SK-N-SH treated with all-trans-retinoic acid at 6 μM for 48 hours (cell line): ENCODE measurements at places on chromosomes 4 and X.

- no peak for ATAC-seq
Measured at GRCh38 chr4:153781717-153782416, 7.0 kb downstream of the SFRP2 start.

DNA sequence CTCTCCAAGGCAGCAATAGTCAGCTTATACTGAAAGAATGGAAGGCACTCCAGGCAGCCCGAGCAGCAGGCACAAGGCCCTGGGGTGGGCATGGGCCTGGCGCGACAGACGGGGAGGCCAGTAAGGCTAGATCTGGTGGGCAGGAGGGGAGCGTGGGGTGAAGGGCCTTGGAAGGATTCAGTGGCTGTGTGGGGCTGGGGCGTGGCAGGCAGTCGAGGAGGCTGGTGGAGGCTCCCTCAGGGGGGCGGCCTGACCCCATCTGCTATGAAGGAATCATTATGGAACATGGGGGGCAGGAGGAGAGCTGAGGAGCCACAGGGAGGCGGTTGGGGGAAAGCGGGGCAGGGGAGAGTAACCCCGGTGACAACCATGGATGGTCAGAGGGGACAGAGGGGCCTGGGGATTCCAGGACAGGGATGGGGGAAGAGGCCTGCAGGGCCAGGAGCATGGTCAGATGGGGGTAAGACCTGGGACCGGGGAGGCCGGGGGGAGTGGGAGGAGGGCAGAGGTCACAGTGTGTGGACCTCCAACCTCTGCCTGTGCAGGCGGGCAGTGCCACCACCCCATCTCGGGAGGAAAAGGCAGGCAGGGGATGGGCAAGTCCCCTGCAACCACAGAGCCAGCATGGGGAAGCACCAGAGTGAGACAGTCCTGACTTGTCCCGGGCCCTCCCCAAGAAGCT, 70.3 kb downstream of the ACOX3 start:
- no peak for ATAC-seq

DNA sequence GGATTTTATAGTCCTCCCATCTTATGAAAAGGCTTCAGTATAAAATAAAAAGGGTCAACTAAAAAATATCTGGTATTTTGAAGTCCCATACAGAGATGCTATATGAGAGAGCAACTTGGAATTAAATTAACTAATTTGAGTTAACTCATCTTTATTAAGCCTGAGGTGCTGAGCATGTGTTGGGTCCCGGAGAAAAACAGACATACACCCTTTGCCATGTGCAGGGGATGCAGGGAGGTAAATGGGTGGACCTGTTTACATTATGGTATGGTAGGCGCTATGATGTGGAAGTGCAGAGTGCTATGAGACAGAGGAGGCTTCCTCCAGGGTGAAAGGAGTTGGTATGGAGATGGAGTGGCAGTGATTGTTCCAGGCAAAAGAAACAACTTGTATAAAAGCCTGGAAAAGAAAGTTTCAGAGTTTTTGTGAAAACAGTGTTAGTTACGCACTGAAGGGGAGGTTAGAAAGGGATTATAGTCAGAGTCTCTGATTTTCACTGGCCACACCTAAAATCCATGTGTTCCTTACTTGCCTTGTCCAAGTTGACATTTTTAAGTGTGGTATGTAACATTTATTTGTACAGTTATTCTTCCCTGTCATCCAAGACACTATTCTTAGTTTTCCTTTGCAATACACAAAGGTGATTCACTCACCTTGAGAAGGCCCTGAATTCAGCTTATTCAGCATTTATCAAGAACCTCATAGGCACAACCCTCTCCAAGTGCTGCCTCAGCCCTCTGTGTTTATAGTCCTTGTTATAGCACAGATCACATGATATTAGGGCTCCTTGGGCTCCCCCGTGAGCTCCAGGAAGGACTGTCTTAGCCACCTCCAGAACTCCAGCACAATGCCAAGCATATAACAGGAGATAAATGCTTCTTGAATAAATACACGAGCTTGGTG, 152.0 kb downstream of the RASL11B start:
- no peak for ATAC-seq

GRCh38 chr4:52932591-52933470, 70.7 kb downstream of the RASL11B start:
- no peak for ATAC-seq

DNA sequence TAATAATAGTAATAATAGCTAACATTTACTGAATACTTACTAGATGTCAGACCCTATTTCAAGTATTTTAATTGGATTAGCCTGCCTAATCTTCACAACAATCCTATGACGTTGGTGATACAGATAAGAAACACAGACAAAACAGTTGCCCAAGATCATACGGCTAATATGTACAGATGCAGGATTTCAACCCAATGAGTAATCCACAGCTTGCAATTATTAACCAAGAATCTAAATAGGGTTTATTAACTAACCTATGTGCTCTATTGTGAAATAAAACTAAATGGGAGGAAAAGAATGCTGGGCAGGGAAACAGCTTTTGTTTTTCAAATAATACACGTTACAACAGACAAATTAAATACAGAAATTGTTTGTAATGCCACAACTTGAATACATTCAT, 23.4 kb downstream of the FBXO8 start:
- peak; percentile 38 for ATAC-seq

- peak; percentile 65; the same call in 2 of the 3 replicates for ATAC-seq
Measured at GRCh38 chr4:123121241-123121907, 199.0 kb upstream of the NUDT6 start.

DNA sequence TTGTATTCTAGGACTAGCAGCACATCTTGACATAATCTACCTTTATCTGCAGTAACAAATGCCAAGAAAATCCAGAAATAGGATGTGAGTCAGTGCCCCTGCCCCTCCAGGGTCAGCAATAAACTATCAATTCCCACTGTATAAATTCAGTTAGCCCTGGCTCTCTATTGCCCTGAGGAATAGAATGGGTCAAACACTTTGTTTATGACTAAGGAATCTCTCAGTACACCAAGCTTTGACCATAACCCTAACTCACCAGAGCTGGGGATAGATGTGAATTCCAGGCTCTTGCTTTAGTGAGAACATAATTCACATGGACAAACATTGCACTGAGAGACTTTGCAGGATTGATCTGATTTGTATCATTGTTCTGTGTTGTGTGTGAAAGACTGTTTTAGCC, 82.3 kb downstream of the CXXC4 start:
- no peak for ATAC-seq

- peak; percentile 71 for ATAC-seq
Measured at GRCh38 chr4:174669270-174669669, 147.0 kb upstream of the HPGD start.

DNA sequence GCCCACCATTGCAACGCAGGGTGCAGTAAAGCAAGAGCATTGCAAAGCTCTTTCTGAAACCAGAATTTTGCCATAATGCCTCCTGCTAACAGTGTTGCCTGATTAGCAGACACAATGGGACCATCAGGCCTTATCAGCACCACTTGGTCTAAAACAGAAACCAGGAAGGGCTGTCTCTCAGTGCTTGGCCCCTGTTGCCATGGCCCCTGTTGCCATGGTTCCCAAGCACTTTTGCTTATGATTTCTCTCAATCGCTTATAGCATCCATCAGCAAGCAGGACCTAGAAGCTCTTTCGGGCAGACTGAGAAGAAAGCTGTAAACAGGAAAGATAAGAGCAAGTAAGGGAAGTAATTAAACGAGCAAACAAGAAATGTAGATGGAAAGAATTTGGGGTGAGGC, 36.8 kb downstream of the RTL5 start:
- ATAC-seq: peak; percentile 55; the same call in 1 of the 3 replicates

GRCh38 chr4:76434901-76435527, at the start of gene SHROOM3:
SHROOM3 (plus strand) TSS chr4:76435229; CDS start chr4:76436053, 824 bp downstream.
- no peak for ATAC-seq

- peak; percentile 23 for ATAC-seq
Measured at GRCh38 chrX:40933132-40933705, 152.0 kb upstream of the USP9X start.

- no peak for ATAC-seq
Measured at GRCh38 chr4:181939199-181939945, 303.8 kb upstream of the TENM3 start.

- ATAC-seq: no peak
Measured at GRCh38 chr4:98098764-98099163, 44.5 kb downstream of the STPG2 start.

GRCh38 chrX:134526399-134526798, 66.4 kb downstream of the HPRT1 start:
- peak; percentile 58 for ATAC-seq

DNA sequence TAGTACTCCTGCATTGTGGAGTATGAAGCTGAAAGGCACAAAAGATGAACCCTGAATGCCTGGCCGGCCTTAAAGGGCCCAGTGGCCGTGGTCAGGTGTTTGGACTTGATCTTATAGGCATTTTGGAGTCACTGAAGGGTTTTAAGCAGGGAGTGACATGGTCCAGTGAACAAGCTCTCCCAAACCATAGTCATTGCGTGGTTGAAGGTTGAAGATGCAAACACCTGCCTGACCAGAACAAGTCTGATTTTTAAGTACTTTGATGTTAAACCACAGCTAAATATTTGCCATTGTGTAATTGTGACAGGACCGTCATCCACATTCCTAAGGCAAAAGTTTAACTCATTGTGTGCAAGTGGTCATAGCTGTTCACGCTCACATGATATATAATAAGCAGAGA, 3.3 kb downstream of the STK32B start:
- no peak for ATAC-seq

DNA sequence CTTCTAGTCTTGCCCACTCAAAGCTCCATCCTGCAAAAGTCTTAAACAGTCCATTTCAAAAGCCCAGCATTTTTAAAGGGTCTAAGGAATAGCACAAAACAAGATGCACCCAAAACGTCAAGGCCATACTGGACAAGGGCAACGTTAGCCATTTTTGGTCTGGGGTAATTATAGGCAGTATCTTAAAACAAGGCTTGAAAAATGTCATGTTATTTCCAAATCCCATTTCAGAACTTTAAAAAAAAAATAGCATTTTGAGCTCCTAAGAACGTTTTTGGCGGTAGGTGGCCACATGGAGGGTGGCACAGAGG, 584 bp upstream of the TMEM165 start:
- no peak for ATAC-seq

DNA sequence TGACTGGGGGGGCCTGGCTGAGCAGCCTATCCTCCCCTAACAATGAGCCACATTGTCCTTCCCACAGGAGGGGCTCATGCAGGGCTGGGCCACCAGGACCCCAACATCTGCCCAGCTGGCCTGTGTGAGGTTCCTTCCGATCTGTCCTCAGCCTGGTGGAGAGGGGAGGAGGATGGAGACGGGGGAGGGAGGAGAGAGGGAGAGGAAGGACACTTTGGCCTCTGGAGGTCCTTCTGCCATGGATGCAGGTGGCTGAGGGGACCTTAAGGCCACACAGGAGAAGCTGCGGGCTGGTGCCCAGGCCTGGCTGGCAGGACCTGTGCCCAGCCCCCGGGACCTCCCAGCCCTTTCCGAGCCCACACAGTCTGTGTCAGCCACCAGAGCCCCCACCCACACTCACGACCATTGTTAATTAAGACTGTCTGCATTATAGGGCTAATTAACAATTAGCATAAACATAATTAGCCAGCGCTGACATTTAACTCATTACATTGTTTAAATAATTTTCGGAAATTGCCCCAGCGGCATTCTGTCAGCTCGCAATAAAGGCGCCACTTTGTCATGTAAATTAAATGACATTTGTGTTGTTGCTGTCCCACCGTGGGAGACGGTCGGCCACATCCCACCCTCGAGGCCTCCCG, 53.0 kb upstream of the NKX1-1 start:
- ATAC-seq: no peak

GRCh38 chr4:18722748-18723191, 701.2 kb upstream of the LCORL start:
- ATAC-seq: no peak

DNA sequence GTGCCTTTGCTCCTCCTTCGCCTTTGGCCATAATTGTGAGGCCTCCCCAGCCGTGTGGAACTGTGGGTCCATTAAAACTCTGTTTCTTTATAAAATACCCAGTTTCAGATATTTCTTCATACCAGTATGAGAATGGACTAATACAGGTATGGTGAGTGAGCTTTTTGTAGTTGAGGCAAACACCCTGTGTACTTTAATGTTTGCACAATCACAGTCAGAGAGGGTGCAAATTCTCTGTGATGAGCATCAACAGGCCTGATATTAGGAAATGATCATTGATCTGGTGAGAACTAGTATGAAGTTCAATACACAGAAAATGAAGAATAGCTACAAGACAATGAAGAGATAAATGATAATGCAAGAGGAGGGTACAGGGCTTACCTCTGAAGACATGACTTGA, 744.6 kb downstream of the RPA4 start:
- ATAC-seq: no peak

DNA sequence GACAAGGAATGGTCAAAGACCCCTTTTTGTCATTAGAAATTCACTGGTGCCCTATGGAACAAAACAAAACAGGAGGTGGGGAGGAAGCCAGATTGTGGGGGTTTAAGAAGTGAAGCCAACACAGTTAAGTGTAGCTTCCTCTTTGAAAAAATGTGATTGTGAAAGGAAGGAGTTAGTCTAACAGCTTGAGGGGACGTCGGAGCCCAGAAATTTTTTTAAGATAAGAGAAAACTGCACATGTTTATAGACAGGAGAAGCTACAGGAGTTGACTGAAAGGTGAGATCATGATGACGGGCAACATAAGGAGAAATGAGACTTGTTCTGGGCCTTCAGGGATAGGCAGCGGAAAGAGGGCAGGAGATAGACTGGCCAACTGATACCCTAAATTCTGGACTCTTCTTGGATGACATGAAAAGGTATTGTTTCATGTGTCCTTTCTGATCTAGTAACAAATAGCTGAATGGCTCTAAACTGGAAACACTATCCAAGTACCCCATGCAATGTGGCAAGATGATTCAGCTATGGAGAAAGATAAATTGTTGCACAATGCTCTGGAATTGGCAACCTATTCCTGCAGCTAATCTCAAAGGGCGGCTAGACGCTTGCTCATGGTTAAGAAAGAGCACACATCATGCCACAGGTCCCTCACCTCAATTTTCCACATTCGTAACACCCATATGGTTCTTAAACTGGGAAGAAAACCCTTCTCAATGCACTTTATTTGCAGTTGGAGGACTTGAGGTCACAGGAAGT, 3.7 kb upstream of the HDAC8 start:
- ATAC-seq: no peak

GRCh38 chr4:6705646-6706045, 4.0 kb downstream of the MRFAP1L1 start:
- ATAC-seq: no peak

DNA sequence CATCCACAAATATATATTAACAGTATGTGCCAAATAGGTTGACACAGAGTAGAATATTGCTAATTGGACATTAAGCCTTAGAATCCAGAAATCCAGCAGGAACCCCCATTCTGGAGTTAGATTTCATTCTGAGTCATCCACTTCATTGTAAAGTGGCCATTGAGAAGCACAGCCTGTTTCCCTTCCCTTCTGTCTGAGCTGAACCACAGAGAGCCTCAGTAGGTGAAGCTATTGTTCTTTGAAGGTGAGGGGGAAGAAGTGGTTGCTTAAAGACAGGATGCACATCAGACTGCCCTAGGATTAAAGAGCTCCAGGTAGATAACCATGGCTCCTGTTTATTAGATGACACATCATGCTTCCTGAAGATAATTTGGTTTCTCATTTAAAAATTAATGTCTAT, 30.6 kb upstream of the MCF2 start:
- peak; percentile 41; the same call in 2 of the 3 replicates for ATAC-seq

GRCh38 chrX:100447655-100448397, 37.8 kb upstream of the PCDH19 start:
- peak; percentile 88 for ATAC-seq

- no peak for ATAC-seq
Measured at GRCh38 chr4:4320528-4320927, 30.5 kb downstream of the ZBTB49 start.
